Mesangial cell (primary cell): ENCODE measurements at places on chromosomes 6 and 20. TPM values are rescaled to one million over a fixed set of nuclear protein-coding genes. Genes with fewer than 3 reads are reported as not detected.

Gene ATAT1
- total RNA-seq = 5.1 and 9.0 TPM in 2 replicates

Gene LY86
- not detected in 2 replicates for total RNA-seq

Gene KCNG1
- total RNA-seq = 33.8 and 34.1 TPM in 2 replicates

Gene MICB
- total RNA-seq = 7.5 and 28.2 TPM in 2 replicates

Gene VSX1
- not detected in 2 replicates for total RNA-seq

Gene CFB
- 0.33 and 3.7 TPM in 2 replicates for total RNA-seq

Gene DEFB124
- total RNA-seq = not detected in 2 replicates

Gene DSP
- 74.0 and 77.5 TPM in 2 replicates for total RNA-seq

Gene TRDN
- not detected in 2 replicates for total RNA-seq

Gene SLC4A11
- total RNA-seq = 1.1 and 17.6 TPM in 2 replicates

Gene SCGN
- not detected in 2 replicates for total RNA-seq

Gene PROKR2
- total RNA-seq = not detected in 2 replicates

Gene CPNE1
- total RNA-seq = 155 and 248 TPM in 2 replicates

Gene SLC35B3
- 7.7 and 18.0 TPM in 2 replicates for total RNA-seq
